Fibroblast of lung (primary cell): ENCODE measurements at places on chromosomes 13 and 19. TPM values are rescaled to one million over a fixed set of nuclear protein-coding genes. Genes with fewer than 3 reads are reported as not detected.

CYP4F3 gene
- total RNA-seq: not detected in 2 replicates

TPTE2 gene
- not detected in 2 replicates for total RNA-seq

ACTL9 gene
- not detected in 2 replicates for total RNA-seq

STARD13 gene
- 16.2 and 44.6 TPM in 2 replicates for total RNA-seq

PLK5 gene
- not detected in 2 replicates for total RNA-seq

PINLYP gene
- 7.2 and 14.7 TPM in 2 replicates for total RNA-seq

TARM1 gene
- total RNA-seq: not detected in 2 replicates
